Activated naive CD4-positive, alpha-beta T cell treated with anti-CD3 and anti-CD28 coated beads, Interleukin-2, amount 50 U/mL, for 16 hours (primary cell): ENCODE measurements at places on chromosomes 7 and 10.
A peak's percentile ranks its signal among the peaks of the same experiment; 100 is the strongest.

DNA sequence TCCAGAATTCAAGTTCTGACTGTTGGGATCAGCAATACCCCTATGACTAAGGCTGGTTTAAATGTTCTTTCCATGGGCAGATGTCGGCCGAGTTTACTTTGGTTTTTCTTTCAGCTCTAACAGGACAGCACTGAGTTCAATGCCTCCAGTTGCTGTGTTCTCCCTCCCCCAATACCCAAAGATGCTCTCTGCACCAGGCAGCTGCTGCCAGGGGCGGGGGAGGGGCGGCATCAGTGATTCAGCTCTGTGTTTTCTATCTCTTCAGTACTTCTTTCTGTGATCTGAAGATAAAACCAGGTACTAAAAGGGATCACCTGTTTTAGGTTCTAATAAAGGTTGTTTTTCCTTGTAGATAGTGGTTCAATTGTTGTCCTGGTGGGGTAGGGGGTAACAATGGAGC is 576.7 kb upstream of the POT1 start:
- no peak for DNase-seq

DNA sequence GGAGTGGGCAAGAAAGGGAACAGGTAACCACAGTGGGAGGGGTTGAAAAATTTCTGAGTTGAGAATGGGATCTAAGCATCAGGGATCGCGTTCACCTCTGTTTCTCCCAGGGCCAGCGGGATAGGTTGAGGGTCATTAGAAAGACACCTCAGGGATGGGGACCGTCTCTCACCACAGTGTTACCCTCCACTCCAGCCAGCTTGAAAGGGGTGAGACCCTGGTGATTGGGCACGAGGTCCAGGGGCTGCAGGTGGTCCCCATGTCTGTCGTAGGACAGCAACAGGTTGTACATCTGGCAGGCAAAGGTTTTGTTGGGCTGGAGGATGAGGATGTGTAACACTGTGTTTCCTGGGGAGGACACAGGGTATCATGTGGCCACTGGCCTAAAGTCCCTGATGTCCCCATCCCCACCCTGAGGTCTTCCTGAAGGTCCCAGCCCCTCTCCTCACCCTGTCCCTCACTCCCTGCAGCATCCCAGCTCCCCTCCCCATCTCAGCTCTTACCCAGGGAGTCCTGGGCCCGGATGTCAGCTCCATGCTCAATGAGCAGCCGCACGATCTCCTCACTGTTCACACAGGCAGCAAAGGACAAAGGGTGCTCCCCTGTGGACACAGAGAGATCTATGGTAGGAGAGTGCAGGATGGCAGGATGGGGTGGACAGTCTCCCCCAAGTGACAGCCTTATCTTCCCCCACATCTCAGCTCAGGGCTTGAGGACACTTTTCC is 9.1 kb downstream of the TRPV6 start:
- DNase-seq, result no peak

DNA sequence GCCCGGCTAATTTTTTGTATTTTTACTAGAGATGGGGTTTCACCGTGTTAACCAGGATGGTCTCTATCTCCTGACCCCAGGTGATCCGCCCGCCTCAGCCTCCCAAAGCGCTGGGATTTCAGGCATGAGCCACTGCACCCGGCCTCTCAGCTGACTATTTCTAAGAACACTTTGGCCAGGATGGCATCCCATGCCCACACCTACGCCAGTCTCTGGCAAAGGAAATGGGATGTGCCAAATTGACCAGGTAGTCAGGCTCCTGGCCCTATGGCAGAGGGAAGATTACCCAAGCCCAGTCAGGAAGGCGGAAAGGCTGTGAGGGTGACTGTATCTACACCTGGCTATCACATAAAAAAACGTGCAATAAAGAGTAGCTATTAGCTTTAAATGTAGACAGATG is 94.1 kb upstream of the DUSP5 start:
- DNase-seq, result no peak

- no peak for DNase-seq
Measured at GRCh38 chr10:10910634-10911033, 107.0 kb upstream of the CELF2 start.

- no peak for DNase-seq
Measured at GRCh38 chr10:124990671-124991625, 49.0 kb downstream of the ZRANB1 start.

- no peak for DNase-seq
Measured at GRCh38 chr7:92827464-92828120, 8.8 kb downstream of the CDK6 start.

DNA sequence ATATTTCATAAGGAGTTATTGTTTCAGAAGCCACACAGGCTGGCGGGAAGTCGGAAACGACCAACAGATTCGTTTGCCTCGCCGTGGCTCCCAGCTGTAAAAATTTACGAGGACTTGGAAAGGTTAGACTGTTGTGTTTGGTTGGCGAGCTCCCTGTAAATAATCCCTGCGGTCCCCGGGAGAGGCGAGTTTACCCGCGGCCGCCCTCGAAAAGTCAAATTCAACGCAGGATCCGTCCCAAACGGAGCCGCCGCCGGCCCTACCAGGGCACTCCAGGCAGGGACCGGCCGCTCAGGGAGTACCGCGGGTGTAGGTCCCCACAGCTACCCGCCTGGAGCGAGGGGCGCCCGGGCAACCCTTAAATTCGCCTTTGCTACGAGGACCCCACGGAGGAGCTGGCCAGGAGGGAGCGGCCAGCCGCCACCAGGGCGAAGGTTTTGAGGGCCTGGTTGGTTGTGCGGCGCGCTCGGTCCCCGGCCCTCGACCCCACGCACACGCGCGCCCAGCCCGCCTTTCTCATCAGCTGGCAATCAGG is 726 bp upstream of the HOXA9 start:
- DNase-seq, result no peak

DNA sequence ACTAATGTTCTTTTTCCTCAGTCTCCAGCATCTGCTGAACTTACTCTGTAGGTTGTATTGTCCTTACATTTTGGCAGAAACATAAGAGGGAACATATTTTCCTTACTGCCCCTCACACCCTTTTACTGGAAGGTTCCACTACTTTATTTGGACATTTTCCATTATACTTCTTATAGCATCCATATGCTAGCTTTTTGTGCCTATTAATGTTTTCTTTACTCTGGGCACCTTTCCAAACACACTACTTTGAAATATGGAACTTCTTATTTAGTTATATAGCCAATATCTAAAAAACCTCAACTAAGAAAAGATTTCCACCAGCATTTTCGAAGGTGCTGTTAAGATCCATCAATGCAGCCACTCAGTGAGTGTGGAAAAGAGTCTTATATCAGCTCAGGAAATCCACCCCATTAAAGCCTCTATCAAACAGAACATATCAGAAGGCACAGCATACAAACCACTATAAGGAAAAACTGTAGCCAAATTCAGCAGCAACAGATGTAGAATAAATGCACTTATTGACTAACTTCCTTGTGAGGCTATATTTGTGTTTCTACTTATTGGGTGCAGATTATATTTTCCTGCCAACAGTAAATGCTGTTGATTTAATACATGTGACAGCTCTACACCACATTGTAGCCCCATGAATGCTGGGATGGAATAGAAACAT is 272.5 kb upstream of the SEMA3E start:
- DNase-seq, result no peak

DNA sequence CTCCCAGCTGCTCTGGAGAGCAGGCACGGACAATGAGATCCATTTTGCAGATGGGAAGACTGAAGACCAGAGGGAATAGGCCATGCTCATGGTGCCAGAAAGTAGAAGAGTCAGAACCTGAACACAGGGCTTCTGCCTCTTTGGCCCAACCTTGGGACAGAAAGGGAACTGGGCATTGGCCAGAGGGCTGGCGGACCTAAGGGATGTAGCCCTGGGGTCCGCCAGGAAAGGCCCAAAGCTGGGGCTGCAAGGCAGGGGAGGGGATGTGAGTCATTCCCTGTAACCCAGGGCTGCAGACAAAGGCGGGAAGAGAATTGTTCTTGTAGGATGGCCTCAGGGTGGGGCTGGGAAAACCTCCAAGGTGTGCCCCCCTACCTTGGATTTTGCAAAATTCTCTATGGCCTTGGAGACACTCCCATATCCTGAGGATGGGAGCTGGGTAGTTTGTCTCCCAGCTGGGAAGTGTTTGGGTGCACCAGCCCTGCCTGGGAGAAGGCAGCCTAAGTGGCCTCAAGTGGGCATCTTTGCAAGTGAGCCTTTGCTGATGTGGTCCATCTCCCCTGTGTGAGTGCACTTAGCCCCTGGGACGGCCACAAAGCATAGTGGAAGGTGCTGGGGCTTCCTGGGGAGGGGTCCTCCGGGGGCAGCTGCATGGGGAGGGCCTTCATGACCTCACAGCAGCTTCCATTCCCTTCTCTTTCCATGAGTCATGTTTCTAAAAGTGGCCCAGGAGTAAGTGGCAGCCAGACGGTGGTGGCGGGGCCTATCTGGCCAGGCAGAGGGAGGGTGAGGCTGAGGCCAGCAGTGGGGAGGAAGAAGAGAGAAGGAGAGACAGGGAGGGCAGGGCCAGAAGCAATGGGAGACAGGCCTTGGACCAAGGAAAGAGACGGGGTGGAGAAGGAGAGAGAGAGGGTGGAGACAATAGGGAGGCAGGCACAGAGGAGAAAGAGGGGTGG is 9.2 kb downstream of the AQP1 start:
- peak; percentile 1 for DNase-seq
